ENCODE measurements at places on chromosomes 3 and 15. TPM values are rescaled to one million over a fixed set of nuclear protein-coding genes. Genes with fewer than 3 reads are reported as not detected.

HIGD1A gene
- 304 TPM for total RNA-seq

MAGI1 gene
- total RNA-seq: 17.1 TPM

SNURF gene
- total RNA-seq: 7.4 TPM

CCDC9B gene
- total RNA-seq: 40.0 TPM

FMN1 gene
- total RNA-seq: 6.3 TPM

PODXL2 gene
- total RNA-seq: 1.9 TPM

CDC25A gene
- 1.3 TPM for total RNA-seq

BTLA gene
- total RNA-seq: not detected

WDR93 gene
- 0.42 TPM for total RNA-seq

PLXND1 gene
- total RNA-seq: 63.5 TPM

ACAN gene
- under 0.01 TPM for total RNA-seq

GRCh38 chr3:149333176-149333859 lies at the start of gene TM4SF18:
Gene TM4SF18 (minus strand): TSS chr3:149333636. CDS start chr3:149333382, 254 bp downstream.
- DNase-seq: no peak

DNA sequence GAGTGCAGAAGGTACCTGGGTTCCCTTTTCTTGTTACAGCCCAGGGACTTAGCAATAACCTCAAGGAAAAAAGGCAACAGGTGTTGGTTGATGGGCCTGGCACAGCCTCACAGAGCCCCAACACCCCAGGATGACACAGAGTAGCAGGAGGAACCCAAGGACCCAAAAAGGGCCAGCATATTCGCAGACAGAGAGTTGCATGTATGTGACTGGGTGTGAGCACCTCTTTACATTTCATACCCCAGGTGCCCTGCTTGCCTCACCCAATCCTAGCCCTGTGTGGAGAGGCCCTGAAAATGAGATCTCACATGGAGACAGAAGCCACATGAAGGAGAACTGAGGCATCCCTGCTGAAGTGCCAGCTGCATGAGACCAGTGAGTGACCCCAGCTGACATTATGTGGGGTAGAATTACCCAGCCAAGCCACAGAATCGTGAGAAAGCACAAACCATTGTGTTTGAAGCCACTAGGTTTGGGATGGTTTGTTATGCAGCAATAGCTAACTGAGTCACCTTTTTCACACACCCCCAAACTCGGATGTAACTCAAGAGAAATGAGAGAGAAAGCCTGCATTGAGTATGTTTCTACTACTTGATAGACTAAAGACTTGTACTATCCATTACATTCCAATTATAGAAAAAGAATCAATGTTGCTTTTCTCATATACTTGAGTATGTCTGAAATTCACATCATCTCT lies 26.2 kb upstream of the HHATL start:
- DNase-seq: no peak

DNA sequence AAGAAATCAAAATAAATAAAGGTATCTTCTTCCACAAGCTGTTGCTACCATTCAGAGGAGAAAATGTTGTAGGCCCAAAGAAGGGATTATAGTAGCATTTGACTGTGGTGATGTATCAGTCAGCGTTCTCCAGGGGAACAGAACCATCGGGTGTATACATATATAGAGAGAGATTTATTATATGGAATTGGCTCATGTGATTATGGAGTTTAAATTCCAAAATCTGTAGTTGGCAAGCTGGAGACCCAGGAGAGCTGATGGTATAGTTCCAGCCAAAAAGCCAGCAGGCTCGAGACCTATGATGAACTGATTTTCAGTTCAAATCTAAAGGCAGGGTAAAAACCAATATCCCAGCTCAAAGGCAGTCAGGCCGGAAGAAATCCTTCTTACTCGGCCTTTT lies 7.4 kb upstream of the SPG21 start:
- no peak for DNase-seq

GRCh38 chr15:61702224-61703020 lies 357.8 kb downstream of the VPS13C start:
- peak; percentile 77 for DNase-seq

DNA sequence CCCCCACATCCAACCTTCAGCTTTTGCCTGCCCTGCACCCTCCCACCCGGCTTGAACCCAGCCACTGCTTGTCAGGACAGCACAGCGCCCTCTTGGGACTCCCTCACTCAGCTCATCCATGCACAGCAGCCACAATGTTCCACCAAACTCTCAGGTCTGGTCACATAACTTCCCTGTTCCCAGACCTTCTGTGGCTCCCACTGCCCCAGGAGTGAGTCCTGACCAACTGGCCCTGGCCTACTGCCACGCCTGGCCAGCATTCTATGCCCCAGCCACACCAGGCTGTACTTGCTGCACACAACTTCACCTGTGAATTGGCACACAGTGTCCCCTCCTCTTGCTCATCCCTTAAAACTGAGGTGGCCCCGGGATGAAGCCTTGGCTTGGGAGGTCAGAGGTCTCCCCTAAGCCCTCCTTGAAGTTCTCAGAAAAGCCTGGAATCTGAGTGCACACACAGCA lies 21.0 kb downstream of the PLXNB1 start:
- no peak for DNase-seq

DNA sequence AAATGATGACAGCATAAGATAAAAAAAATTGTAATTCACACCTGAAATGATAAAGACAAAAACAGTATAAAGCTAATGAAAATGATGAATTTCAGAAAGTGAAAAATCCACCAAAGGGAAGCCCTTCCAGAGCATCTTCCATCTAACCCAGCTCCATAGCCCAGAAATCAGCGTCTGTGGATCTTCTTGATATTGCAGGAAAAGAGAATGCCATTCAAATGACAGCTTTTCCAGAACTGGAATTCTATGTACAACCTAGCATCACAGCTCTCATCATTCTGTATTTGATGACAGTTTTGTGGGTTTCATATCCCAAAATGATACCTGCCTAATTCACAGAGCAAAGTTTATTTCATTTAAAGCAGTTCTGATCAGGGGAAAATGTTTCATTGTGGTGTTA lies 267.3 kb downstream of the FHIT start:
- no peak for DNase-seq

DNA sequence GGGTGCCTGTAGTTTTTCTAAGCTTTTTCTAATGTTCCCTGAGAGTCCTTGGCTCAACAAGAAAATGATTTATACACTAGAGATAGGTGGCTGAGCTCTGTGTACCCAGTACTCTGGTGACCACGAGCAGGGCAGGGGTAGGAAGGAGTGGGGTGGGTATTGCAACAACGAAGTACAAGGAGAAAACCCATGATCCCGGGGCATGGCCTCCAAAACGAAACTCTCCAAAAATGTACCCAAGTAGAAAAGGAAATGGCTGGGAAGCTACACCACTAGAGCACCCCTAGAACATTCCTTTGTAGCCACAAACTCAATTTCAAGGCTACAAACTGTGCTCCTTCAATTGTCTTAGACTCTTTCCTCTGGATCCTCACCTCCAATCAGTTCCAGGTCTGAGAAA lies 138.9 kb downstream of the DUT start:
- DNase-seq: no peak

DNA sequence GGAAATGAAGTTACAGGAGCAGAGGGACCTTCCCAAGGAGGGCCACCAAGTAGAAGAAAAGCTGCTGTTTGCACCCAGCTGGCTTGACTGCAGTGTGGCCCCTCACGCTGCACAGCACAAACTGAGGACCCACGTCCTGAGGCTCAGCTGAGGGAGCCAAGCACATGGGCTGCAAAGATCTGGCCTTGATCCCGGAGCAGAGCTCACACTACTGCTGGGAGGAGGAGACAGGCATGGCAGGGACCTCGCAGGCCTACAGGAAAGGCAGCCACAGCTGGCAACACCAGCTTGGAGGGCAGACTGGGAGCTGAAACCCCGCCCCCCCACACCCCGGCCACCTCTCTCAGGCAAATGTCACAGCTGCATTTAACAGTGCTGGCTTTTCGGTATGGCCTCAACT lies 39.7 kb downstream of the KLHL25 start:
- no peak for DNase-seq

DNA sequence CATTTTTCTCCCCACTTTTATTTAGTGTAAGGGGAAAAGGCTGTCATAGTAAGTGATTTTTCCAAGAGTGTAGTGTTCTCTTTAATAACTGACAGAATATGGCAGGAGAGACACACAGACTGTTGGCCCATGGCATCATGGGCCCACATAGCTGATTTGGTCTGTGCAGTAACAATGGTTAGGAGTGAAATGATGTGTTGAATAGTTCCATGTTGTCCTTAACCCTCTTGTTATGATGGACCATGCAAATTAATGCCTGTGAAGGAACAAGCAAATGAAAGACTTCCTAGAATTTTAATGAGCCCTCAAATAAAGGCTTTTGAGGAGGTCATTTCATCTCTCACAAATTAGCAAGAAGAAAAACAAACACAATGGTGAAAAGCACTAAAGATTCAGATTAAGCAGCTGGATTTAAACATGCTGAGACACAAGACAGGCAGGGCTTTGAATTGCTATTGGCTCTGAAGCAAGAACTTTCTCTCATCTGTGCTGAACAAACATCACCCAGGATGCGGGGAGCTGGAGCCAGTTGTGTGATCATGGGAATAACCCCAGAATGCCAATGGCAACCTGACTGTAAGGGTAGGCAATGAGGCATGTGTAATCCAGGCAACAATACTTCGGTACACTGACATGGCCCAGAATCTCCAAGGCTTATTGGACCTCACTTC lies 136.7 kb upstream of the VEPH1 start:
- DNase-seq: no peak

DNA sequence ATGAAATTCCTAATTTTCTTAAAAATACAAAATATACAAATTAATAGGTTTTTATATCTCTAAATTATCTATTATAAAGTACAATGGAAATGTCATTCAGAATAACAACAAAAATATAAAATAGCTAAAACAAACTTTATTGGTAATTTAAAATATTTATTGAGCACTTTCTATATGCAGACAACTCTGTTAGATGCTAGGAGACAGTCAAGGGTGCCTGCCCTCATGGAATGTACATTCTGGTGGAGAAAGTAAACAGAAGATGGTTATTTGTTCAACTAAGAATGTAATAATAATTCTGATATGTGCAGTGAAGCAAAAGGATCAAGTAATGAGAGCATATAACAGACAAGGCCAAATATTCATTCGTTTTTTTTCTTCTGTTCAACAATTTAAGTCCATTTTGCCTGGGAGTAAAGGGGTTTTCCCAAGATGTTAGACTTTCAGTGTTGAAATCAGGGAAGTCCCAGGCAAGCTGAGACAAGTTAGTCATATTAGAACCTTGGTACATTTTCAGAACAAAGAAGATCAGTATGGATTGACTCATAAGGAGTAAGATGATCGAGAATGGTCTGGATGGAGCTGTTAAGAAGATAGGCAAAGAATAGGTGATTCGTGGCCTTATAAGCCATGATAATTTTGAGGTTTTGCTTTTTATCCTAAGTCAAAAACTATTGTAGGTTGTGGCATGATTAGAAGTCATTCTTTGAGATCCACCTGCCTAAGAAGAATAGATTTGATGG lies 150.2 kb upstream of the MLF1 start:
- DNase-seq: no peak

DNA sequence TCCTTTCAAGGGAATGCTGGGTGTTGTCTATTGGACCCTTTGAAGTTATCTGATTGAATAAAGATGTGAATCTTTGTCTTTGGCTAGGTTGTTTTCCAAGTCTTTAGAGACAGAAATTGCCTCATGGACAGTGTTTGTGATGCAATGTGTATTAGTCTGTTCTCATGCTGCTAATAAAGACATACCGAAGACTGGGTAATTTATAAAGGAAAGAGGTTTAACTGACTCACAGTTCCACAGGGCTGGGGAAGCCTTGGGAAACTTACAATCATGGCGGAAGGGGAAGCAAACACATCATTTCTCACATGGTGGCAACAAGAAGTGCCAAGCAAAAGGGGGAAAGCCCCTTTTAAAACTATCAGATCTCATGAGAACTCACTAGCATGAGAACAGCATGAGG lies 88.8 kb upstream of the PLXND1 start:
- no peak for DNase-seq

- no peak for DNase-seq
Observed at GRCh38 chr3:108877901-108878300, 55.3 kb downstream of the TRAT1 start.

- DNase-seq: no peak
Observed at GRCh38 chr15:75713338-75713895, 769 bp upstream of the CSPG4 start.

DNA sequence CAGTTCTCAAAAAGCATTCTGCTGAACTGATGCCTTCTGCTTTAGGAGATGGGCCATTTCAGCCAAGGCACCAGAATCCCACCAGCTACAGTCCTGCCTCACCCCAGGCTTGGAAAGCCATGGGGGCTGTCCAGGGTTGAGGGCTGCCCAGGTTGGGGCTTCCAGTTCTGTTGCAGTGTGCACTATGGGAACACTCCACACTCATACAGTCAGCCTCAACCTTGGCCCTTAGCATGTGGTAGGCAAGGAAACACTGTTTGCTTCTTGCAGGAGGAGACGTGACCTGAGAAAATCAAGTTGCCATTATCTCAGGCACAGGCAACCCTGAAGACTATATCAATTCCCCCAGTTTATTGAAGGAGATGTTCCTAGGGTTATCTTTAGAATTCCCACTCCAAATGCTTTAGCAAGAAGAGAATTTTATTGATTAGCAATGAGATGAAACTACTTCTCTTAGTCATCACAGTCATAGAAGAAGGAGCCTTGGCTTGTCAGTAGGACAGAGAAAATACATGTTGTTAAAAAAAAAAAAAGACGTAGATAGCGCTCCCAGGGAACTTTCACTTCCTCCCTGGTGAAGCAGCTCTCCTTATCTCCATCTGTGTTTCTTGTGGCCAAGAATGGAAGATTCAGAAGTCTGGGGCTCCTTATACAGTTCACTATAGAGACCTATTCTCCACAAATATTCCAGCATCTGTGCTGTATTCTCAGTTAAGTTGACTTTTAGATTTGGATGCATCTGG lies 38.3 kb upstream of the IL12A start:
- DNase-seq: peak; percentile 62

DNA sequence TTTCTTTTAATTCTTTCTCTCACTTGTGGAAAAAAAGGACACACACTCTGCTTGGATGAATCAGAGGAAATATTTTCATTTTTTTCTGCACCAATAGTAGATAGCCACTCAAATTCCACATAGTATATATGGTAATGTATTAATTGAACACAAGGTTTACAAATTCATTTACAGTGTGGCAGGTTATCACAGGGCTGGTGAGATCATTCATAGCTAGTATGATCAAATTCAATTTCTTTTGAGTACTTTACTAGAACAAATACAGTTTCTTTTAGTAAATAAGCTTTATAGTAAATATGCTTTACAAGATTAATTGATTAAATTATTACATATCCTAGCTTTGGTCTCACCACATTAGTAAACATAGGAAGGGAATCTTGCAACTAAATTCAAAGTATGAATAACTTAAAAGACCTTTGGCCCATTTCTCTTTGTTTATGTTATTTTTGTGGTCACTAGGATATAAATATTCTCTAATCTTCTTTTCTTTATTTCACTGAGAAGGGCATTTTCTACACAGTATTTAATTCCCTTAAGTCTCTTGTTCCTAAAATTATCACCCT lies 40.1 kb upstream of the PARP14 start:
- no peak for DNase-seq

DNA sequence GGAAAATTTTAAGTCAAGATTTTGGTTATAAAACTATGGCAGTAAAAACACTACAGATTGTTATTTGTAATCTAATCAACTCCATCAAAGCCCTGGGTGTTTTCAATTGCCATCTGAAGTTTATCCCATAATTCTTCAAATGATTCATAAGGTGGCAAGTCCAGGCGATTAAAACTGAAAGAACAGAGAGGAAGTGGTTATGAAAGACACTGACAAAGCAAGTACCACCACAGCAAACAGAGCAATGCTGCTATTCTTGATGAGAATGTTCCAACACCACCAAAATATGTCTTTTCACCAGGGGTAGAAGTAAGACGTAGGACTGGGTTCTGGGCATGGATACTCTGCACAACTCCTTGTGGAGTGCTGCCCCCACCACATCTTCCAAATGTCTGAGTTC lies 86.9 kb upstream of the PRTG start:
- no peak for DNase-seq

- no peak for DNase-seq
Observed at GRCh38 chr3:166706094-166706493, 674.0 kb downstream of the ZBBX start.

Measured in esophagus muscularis mucosa (tissue), 4 donors.